ENCODE measurements at places on chromosomes 6 and 20.

GRCh38 chr6:127952831-127953230 lies 52.0 kb upstream of the THEMIS start:
- no peak for DNase-seq

GRCh38 chr6:148509119-148509799 lies 166.6 kb downstream of the SASH1 start:
- no peak for DNase-seq

DNA sequence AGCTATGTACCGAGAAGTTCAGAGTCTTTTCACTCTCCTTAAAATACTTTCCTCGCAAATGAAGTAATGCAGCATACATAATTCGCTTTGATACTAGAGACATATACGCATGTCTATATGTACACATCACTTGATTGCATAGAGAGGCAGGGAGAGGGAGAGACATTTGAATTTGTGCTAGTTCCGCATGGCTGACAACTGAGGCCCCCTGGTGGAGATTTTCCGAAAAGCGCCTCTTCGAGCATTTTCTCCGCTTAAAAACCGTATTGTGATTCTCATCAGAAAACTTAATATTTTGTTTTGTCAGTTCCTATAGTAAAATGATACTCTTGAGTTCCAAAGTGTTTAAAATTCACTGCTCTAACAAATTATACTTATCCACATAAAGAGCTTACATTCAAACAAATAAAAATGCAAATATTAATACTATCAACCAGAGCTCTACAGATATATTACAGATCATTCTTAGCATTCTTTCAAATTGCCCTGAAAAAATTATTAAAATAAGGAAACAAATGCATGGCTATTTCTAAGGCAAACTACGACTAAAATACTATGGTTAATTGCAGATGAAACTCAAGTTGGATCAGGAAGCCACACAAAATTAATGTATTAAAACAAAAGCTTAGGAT lies 637 bp downstream of the MYLK4 start:
- no peak for DNase-seq

DNA sequence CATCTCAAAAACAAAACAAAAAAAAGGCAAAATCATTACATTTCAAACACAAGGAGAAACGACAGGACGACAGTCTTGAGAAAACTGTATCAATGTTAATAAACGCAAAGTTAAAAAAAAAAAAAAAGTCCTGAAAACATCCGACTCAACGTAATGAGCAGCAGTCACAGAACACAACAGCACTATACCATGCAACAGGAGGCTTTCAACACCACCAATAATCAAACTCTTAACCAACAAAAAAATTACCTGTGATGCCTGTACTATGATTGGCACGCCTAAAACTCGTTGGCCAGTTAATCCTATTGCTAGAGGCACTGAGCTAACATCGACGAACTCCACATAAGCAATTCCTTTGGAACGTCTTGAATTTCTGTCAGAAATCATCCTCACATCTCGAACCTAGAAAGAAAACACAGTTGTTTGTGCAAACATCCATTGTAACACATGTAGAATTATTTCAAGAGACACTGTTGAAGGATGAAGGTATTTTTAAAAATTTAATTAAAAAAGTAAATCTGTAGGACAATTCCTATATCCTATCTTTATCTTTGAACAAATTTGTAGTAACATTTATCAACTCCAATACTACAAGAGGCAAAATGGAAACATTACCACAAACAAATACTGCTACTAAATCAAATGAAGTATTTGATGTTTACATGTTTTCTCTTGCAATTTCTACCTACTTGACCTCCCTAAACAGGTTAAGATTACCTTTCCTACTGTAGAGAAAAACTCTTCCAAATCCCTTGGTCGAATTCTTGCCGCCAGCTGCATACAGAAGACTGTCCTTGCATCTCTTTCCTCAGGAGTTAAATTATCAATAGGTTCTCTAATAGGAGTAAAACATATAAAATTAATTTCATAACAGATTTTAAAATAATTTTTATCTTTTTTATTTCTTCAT lies 17.5 kb downstream of the RBM39 start:
- DNase-seq, result no peak

DNA sequence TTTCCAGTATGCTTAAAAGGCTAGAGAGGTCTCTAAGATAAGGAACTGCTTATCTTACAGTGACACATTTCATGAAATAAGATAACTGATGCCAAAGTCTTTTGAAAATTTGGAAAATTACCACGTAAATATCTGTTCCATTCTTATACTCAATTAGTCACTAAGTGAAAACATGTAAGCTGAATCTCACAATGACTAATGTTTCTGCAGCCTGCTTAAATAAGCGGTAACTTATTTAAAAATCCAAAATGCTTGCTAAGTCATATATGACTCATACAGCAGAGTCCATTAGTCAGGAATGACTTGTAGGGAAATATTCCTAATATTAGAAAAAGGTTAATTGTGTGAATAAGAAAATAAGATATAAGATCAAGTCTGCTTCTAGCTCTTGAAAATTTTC lies 27.8 kb upstream of the LGSN start:
- no peak for DNase-seq

DNA sequence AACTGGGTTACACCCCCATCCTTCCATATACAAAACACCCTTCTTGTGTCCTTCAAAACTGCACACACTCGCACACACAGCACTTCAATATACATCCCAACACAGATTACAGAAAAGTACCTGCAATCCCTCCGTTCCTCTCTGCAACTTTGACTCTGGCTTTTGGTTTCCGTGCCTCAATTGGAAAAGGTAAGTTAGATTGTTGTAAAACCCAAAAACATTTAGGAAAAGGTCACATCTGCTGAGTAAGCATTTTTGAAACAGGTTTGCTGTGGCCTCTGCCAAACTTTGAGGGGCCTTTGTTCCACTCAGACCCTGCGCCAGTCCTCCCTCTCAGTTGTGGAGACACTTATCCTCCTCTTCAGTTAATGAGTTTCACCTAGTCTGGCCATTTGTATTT lies 4.2 kb downstream of the NKX2-4 start:
- DNase-seq, result no peak

GRCh38 chr6:110363748-110364147 lies 5.6 kb upstream of the METTL24 start:
- no peak for DNase-seq

DNA sequence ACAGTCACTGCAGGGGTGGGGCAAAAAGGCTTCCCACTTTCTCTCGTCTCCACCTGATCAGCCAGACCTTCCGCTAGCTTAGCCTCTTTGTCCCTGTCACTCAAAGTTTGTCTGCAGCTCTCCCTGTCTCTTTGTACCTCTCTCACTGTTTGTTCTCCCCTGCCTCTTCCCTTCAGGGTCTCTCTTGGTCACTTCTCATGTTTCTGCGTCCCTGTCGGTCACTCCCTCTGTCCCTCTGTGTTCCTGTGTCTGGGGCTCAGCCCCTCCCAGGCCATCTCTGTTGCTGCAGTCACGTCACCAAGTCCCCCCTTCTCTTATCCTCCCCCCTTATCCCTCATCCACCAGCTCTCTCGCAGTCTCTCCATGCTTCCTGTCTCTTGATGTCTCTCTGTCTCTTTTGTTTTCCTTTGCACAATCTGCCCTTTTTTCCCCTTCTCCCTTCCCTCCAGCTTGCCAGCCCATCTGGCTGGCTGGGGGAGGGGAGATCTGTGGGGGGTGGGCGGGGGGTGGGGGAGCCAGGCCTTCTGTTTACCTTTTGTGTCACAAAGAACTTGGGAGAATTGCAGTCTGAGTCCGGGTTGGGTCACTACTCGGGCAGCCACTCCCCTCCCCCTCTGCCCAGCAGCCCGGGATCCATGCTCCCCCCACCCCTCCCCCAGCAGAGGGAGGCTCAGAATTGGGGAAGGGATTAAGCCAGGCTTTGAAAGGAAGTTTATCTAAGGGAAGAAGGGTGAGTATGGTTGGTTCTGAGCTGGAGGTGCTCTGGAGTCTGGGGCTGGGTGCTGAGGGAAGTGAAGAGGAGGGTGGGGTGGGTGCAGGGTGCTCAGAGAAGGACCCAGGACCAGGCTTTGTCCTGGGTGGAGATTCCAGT lies 32.3 kb downstream of the FOXP4 start:
- DNase-seq, result peak; percentile 24

DNA sequence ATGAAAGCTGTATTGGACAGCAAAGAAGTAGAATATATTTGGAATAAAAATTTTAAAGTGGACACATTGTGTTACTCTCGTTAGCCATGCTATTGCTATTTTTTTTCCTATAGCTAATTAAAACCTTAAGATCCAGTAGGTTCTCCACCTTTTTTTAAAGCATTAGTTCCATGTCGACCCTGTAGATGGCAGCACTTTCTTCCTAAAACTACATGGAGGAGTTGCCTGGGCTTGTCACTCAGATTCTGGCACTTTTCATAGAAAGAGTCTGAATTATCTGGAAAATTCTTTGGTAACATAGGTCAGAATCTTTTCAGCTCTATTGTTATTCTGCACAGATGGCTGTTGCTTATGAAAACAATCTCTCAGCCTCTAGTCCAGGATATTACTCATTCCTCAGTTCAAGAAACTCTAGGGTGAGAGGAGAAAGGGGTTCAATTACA lies 42.0 kb upstream of the ESR1 start:
- DNase-seq, result peak; percentile 6

Measured in substantia nigra (tissue), 51 donors.